ENCODE measurements at places on chromosomes 5 and 9.

GRCh38 chr5:28473531-28474107, 1435.2 kb upstream of the CDH9 start:
- DNase-seq, result no peak

GRCh38 chr5:104652271-104652861, 1089.8 kb upstream of the NUDT12 start:
- no peak for DNase-seq

DNA sequence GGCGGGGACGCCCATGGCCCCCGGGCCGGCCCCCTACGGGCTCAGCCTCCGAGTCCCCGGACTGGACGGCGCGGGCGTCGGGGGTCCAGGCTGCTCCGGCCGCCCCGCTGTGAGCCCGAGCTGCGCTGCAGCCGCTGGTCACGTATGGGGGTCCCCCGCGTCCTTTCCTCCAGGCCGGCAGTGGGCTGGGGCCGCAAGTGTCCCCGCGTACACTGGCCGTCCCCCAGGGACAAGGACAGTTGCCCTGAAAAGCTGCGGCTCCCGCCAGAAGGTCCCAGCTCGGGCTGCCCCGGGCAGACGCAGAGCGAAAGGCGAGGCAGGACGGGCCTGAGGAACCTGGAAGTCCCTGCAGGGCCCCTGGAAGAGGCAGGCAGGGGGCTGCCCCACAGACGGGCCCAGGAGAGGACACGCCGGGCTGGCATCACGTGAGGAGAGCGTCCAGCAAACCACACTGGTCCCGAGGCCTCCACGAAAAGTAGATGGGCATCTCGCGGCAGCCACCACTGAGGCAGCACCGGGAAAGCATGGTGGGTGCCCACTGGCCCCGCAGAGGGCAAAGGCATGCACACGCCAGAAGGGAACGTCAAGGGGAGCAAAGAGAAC, 3.3 kb upstream of the NKD2 start:
- DNase-seq, result no peak

DNA sequence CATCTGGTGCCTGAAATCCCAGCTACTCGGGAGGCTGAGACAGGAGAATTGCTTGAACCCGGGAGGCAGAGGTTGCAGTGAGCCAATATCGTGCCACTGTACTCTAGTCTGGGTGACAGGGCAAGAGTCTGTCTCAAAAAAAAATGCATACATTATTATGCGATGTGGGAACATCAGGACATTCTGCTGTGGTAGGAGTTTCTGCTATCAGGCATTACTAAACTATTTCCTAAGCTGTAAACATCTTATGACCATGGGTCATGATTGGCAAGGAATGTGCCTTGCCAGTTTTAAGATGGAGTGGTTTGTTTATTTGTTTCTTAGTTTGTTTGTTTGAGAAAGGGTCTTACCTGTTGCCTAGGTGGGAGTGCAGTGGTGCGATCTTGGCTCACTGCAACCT, 45.1 kb upstream of the FAM120A start:
- no peak for DNase-seq

- no peak for DNase-seq
Observed at GRCh38 chr9:118957585-118957984, 411.6 kb downstream of the BRINP1 start.

GRCh38 chr5:127958421-127959011, 125.0 kb upstream of the SLC12A2 start:
- no peak for DNase-seq

DNA sequence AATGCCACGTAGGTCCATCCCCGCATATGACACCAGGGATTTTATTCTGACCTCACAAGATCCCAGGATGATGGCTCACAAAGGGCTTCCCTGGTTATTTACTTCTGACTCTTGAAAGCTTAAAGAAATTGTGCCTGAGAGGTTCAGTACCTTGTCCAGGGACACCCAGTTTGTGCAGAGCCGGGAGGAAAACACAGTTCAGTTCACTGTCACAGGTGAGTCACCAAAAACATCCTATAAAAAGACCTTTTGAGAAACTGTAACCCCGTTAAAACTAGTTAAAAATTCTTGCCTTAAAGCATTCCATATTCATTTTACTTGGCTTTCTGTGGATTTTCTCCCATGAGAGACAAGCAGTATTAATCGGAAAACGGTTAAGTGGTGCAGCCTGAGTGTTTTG, 56.6 kb downstream of the ZNF510 start:
- no peak for DNase-seq

- no peak for DNase-seq
Observed at GRCh38 chr5:148825716-148826052, 727 bp upstream of the ADRB2 start.

GRCh38 chr5:133990396-133990795, 14.4 kb downstream of the VDAC1 start:
- DNase-seq, result no peak

- no peak for DNase-seq
Observed at GRCh38 chr9:437574-438001, 222.9 kb downstream of the DOCK8 start.

DNA sequence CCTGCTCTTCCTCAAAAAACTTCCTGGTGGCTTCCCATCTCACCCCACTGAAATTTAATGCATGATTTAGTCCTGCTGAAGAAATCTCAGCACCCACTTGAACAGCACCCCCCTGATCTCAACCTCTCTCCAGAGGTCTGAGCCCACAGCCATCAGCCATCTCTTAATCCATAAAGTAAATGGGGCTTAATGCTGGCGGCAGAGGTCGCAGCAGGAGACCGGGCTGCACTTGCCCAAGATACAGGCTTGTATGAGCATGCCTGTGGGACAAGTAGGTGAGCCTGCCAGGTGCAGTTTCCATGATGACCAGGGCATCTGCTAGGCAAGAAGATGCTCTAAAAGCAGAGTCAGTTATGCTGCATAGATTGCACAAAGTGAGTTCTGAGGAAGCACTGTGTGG, 52.4 kb upstream of the CTXN3 start:
- DNase-seq, result no peak

DNA sequence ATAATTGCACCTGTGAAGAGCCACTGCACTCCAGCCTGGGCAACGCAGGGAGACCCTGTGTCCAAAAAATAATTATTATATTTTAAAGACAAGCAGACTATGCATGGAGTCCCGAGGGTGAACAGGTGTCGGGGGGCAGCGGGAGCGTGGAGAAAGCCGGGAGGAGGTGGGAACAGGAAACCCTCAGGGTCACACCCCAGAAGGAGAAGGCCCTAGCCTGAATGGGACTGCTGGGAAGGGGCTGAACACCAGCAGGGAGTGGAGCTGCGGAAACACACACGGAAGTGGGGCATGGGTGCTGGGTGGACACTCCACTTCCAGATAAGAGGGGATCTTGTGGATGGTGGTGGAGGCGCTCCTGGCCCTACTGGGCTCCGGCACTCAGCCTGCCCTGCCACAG, 12.8 kb downstream of the SURF6 start:
- DNase-seq, result no peak

DNA sequence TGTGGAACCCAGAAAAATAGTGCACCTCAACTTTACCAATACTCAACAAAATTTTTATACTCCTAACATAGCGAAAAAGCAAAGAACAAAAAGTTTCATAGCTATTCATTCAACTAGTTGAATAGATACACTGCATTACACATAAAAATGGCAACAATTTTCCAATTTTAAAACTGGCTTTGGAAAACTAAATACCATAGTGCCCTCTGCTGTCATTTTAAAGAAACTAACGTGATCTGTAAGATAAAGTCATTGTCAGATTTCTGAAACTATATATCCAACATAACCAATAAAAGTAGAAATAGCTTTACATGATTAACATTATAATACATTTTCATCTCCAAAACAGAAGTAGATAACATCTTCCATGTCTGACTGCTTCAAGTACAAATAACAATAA, 31.6 kb downstream of the DTWD2 start:
- no peak for DNase-seq

GRCh38 chr9:130226112-130226511, 39.4 kb upstream of the HMCN2 start:
- DNase-seq, result no peak

DNA sequence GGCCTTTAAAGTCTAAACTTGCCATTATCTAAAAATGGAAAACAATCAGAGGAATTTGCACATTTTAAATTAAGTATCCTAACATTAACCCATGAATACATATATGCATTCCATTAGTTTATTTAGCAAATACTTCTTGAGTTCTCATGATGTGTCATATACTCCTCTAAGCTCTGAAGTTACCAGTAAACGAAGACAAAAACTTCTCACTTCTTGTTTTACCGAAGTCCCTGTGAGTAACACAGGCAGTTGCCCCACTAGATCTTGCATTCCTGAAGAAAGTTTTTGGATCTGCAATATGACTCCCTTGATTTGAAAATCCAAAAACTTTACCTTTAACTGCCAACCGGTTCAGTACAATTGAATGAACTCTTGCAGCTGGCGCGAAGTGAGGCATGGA, 439.0 kb upstream of the MPDZ start:
- no peak for DNase-seq

- DNase-seq, result peak; percentile 14
Observed at GRCh38 chr5:133052317-133053175, 733 bp downstream of the HSPA4 start.

DNA sequence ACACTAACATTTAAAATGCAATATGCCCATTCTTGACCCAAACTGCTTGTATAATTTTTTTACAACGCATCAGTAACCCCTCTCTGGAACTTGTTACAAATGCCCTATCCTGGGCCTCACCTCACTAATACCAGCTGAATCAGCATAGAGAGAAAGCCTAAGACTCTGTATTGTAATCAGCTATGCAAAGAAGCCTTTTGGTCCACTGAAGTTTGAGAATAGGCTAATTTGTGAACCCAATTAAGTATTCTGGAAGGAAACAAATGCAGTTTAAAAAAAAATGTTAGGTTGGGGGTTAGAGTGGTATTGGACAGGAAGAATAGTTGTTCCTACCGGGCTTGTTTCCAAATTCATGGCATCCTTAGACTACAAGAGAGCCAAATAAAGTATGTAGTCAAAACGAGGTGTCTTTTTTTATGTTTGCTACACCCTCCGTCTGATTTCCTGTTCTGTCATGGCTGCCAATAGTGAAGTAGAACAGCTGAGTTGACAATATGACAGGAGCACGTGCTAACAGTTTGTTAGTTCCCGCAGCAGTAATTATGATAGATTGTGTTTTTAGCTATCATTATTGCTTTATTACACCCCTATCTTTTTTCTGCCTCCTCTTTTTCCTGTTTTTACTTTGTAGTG, 1048.7 kb upstream of the NUDT12 start:
- no peak for DNase-seq

DNA sequence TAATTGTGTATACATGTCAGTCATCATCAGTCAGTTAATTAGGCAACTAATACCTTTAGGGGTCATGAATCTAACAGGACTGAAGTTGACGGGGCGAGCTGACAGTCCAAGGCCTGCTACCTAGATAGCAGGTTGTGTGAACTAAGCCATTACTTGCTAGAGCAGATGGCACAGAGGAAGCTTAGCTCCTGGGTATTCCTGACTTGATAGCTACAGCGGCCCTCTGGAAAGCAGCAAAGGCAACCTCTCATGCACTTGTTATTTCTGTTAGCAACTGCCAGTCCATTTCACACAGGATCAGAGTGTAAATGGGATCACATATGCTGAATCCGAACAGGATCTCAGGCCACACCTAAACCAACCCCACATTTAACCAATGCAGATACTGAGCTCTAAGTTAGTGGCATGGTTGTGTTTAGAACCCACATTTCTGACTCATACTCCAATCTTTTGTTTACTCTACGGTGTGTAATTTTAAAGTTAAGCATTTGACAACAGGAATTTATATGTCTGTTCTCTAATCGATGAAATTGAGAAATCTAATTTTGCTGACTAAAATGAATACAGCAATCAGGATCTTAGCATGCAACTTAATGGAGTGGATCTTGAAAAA, 521.3 kb upstream of the ZNF608 start:
- DNase-seq, result no peak

DNA sequence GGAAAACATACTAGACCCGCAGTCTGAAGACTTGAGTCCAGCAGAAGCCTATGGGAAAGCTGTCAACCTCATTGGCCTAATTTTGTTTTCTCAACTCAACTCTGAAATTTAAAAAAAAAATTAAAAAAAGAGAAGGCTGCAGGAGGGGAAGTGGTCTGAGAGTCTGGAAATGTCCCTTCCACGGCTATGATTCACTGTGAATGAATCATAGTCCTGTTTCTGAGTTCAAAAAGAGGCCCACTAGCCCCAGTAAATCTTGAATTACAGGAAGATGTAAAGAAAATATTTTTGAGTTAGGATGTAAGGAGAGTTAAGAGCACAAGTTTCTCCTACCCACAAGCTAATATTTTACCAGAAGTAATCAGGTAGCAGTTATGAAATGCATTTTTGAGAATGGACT, 565.5 kb upstream of the DMAC1 start:
- no peak for DNase-seq

DNA sequence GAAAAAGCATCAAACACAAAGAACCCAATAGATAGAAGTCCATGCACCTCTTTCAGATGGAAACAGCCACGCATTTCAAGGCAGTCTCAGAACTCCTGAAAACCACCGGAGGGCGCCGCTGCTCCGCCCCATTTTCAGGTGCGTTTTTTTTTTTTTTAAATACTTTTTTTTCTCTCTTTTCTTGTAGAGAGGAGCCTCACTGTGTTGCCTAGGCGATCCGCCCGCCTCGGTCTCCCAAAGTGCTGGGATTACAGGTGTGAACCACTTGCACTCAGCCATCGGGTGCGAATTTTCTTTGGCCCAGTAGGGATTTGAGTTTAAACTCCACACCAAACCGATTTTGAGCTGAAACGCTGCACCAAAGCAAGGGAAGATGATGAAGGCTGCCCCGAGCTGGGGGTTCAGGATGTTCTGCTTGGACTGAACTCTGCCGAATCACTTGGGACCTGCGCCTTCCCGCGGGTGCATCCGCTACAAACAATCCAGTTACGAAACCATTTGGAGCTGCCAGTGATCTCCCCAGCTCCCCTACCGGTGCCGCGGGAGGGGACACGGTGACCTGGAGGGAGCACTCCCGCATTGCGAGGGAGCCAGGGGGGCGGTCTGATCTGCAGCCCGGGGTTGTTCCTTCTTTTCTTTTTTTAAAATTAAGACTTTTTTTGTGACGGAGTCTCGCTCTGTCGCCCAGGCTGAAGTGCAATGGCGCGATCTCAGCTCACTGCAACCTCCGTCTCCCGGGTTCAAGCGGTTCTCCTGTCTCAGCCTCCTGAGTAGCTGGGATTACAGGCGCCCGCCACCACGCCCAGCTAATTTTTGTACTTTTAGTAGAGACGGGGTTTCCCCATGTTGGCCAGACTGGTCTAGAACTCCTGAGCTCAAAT, 1.4 kb downstream of the PTGR1 start:
- peak; percentile 26 for DNase-seq

DNA sequence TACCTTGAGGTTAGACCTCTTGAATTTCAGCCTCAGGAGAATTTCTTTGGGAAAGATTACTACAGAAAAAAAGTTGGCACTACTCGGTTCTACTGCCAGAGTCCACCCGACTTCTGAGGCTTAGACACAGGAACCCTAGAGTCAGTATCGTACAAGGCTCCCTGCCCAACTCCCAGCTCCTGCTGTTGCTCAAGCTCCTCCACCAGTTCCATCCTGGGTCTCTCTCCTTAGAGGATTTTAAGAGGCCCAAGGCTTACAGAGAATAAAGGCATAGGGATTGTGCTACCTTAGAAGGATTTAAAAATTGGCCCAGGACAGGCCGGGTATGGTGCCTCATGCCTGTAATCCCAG, 29.0 kb upstream of the SSBP2 start:
- no peak for DNase-seq

- DNase-seq, result no peak
Observed at GRCh38 chr9:94017939-94018531, 62.9 kb upstream of the BARX1 start.

All from stimulated activated CD4-positive, alpha-beta T cell treated with anti-CD3 and anti-CD28 coated beads, Interleukin-15, amount 100 ng/mL, for 1 hour (primary cell).